Right cardiac atrium (tissue), 5 donors: ENCODE measurements at places on chromosomes 2 and 18. TPM values are rescaled to one million over a fixed set of nuclear protein-coding genes. Genes with fewer than 3 reads are reported as not detected.

Gene ALK
- total RNA-seq = 0.06 TPM

Gene MATN3
- 0.25 TPM for total RNA-seq

Gene NBEAL1
- 17.7 TPM for total RNA-seq

DNA sequence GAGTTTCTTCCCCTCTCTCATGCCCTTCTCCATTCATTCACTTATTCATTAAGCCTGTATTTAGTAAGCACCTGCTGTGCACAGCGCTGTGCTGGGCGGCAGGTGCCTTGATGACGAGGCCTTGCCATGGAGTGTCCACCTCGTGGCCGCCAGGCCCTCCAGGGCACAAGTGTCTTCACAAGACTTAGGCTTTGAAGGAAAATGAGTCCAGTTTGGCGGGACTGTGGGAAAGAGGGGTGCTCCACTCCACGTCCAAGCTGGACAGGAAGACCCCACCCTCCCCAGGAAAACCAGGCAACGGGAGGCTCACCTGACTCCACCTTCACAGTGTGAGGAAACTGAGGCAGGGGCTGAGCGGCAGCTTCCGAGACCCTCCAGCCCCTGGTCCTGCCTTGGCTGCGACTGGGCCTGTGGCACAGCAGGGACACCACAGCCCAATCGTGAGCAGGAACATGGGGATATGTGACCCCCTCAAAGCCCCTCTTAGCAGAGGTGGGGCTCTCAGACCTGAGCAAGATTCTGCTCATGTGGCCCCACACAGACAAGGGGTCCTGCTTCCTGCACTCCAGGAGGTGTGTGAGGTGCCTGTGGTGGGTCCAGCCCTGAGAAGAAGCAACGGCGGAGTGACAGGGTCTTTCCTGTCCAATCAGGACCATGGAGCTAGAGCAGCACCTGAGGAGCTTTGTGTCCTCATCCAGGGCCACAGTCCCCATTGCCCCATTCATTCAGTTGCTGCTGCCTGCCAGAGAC, 110.3 kb upstream of the ODC1 start:
- DNase-seq = no peak

- no peak for DNase-seq
Observed at GRCh38 chr2:159545085-159545484, 71.3 kb downstream of the BAZ2B start.

Gene XDH
- total RNA-seq = not detected

Gene PLEKHH2
- 5.9 TPM for total RNA-seq

DNA sequence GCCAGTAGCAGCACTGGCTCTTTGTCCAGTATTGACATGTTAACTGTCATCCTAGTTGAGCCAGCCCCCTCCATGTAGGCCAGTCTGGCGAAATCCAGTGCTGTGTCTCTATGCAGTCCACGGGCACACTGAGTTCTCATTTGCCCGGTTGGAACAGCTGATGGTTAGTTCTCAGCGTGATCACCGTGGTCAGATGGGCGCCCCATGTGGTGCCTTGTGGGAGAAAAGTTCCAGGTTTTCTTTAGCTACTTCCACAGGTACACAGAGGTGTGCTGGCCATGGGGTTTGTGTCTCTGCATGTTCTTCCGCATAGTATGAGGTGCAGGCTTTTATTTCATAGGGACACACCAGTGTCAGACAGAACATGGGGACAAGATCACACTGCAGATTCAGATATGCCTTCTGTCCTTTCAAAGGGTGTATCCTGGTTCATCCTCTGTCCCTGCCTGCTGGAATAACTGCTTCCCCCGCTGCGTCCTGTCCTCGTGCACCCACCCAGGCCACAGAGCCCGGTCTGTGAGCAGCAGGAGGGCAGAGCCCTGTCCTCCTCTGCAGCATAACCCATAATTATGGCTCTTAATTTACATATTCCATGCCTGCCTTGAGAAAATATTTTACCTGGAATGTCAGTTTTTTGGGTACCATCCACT, 334.1 kb downstream of the GBX2 start:
- DNase-seq = no peak

GRCh38 chr2:3476985-3477327, 42.4 kb downstream of the ADI1 start:
- DNase-seq = no peak

DNA sequence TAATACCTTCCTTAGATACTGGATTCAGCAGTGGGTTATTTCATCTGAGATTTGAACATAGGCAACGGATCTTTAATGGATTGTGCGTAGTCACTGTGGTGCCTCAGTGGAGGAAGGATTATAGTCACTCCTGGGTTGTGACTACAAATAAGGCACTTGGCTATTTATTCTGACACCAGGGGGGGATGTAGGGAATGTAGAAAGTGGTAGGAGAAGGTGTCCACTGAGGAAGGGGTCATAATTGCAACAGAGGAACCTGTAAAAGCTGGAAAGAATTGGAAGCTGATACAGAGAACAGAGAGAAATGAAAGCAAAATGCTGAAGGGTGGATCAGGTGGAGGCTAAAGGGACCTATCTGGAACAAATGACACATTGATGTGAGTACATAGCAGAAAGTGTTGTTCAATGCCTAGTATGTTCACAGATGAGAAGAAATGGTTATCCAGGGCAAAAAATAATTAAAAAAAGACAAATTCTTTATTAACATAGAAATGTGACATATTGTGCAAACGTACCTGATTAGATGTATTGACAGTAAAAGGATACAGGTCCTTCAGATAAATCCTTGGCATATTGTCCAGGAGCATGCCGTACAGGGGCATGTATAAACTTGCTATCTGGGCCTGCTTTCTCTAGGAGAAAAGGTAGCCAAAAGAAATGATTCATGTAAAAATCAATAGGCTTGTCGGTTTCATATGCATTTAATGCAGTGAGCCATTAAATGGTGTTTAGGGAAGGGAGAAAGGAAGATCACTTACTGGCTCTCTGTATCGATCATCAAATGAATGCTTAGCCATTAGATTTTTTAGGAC, 91.2 kb upstream of the CCDC195 start:
- no peak for DNase-seq

DNA sequence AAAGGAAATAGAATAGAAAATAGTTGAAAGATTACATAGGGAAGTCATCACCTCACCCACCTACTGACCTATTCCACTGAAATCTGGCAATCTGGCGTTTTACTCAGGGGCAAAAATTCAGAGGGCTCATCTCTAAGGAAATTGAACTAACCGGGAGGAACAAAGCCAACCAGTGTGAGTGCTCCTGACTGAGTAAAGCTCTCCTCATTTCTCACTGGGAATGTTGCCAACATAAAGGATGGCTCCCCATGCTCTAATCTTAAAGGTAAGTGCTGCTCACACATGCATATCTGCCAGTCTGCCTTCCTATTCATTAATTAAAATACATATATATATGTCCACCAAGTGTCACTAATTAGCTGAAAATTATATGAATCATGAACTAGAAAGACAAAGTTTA, 13.5 kb upstream of the DOK6 start:
- DNase-seq = no peak

DNA sequence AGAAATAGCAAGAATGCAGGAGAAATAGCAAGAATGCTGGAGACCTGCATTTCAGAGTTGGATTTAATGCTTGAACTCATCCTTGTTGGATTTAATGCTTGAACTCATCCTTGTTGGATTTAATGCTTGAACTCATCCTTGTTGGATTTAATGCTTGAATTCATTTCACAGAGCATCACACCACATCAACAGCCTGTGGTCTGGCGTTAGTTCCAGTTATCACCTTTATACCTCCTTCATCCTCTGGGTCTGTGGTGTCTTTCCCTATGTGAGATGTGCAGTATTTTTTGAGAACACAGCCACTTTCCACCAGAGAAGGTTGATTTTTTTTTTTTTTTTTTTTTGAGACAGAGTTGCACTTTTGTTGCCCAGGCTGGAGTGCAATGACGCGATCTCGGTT, 546.4 kb upstream of the SOX11 start:
- no peak for DNase-seq

DNA sequence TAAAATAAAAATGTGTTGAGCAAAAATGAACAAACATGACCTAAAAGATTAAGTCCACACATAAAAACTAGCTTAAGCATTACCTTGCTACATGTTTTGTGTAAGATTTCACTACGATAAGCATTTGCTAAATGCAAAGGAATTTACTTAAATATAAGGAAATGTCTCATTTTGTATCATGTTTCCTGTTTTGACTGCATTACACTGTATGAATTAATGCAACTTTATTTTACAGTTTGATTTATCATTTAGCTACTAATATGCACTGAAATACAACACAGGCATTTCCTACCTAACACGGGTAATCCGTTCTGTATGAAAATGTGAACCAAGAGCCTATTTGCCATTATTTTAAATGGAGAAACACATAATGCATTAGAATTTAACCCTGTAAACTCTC, 1076.5 kb upstream of the DDX18 start:
- no peak for DNase-seq

Gene C2orf81
- total RNA-seq = 0.88 TPM

DNA sequence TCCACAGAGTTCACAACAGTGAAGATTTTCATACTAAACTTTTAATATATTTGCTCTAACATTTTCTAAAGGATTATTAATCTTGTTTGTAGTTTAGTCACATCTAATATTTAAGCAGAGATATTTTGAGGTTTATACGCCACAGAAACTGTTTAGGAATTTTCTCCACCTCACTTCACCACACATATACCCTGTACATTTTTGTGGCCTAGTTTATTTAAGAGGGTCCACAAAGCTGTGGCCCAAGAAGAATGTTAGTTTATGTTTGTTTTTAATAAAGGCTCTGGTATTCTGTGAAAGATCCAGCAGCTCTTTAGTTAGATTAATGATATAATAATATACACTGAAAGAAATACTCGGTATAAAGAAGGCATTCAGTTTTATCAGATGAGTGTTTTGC, 132.7 kb upstream of the TTC27 start:
- no peak for DNase-seq

- DNase-seq = no peak
Observed at GRCh38 chr18:22674272-22674671, 256.6 kb upstream of the CTAGE1 start.

Gene CREG2
- total RNA-seq = 1.0 TPM

Gene CPLX4
- not detected for total RNA-seq

DNA sequence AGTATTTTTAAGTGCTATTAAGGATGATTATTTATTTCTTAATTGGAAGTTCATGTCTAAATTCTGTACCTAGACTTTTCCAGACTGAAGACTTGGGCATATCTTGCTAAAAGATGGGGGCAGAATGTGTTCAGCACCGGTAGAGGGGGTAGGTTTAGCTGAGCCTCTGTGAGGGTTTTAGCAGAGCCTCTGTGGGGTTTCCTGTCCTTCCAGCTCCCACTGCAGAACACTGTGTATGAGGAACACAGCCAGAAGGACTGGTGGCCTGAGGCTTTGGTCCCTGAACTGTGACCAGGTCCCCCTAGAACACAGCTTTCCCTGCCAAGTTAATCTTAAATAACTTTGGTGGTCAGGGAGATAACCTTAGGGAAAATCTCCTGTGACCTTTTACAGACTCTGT, 123.4 kb upstream of the EPC2 start:
- no peak for DNase-seq

GRCh38 chr2:219566640-219567039, 4.7 kb downstream of the OBSL1 start:
- no peak for DNase-seq

DNA sequence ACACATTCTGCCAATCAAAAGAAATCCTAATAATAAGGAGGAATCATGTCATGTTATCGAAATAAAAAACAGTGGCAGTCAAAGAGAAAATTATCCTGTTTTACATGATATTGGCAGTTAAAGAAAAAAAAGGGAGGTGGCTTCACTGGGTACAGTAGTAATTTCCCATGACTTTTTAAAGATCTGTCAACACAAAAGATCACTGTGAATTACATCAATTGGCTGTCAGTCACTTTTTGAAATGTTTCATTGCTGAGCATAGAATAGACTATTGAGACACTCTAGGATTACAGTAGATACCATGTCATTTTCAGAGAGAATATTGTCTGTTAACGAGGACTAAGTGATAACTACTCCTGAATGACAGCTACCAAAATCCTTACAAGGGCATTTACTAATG, 335.7 kb upstream of the CYP26B1 start:
- DNase-seq = no peak

- no peak for DNase-seq
Observed at GRCh38 chr18:68839701-68840100, 41.8 kb downstream of the CCDC102B start.

Gene PROKR1
- not detected for total RNA-seq

GRCh38 chr2:118848381-118849225, 1.2 kb upstream of the EN1 start:
- DNase-seq = no peak

- DNase-seq = no peak
Observed at GRCh38 chr18:53639687-53640086, 584.8 kb downstream of the MBD2 start.

GRCh38 chr18:78583739-78584458, 395.7 kb upstream of the SALL3 start:
- no peak for DNase-seq

GRCh38 chr2:201203916-201204654, 21.1 kb downstream of the CASP10 start:
- no peak for DNase-seq

Gene RNF25
- 16.6 TPM for total RNA-seq

Gene VWC2L
- not detected for total RNA-seq

Gene TAF1B
- 12.4 TPM for total RNA-seq

DNA sequence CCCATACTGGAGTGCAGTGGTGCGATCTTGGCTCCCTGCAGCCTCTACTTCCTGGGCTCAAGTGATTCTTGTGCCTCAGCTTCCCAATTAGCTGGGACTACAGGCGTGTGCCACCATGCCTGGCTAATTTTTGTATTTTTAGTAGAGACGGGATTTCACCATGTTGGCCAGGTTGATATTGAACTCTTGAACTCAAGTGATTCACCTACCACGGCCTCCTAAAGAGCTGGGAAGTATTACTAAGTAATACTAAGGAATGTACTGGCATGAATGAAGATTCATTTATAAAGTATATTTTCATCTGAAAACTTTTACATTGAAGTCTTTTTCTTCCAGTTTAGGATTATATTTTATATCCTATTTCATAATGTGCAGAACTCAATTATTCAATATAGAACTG, 38.1 kb downstream of the NUP35 start:
- no peak for DNase-seq

Gene SCLY
- total RNA-seq = 9.4 TPM

Gene OSBPL1A
- 66.9 TPM for total RNA-seq

Gene LRRTM4
- total RNA-seq = 0.50 TPM
